ENCODE measurements at places on chromosomes 3 and 15.

DNA sequence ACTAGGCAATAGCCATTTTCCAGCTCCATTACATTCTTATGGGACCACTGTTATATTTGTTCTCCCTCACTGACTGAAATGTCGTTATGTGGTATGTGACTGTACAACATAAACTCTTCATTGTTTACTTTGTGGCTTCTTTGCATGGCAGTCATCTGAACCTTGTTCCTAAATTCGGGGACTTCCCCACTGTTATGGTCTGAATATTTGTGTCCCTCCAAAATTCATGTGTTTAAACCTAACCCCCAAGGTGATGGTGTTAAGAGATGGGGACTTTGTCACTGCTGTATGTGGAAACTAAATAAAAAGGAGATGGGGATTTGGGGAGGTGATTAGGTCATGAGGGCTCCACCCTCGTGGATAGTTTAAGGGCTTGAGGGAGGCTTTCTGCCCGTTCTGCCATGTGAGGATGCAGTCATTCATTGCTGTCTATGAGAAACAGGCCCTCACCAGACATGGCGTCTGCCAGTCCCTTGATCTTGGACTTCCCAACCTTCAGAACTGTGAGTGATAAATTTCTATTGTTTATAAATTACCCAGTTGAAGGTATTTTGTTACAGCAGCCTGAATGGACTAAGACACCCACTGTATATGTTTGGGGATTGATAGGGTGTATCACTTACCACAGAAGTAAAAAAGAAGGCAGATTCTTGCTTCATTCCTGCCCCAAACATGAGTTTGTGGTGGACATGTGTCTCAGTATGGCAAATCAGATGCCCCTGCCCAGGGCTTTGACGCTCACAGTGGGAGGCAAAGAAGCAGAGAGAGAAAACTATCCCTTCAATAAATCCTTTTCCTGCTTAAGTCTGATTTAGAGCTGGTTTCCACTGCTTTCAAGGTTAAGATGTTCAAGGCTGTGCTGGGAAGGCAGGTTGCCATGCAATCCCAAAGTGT lies 138.0 kb upstream of the UBE2E1 start:
- DNase-seq = peak; percentile 42

DNA sequence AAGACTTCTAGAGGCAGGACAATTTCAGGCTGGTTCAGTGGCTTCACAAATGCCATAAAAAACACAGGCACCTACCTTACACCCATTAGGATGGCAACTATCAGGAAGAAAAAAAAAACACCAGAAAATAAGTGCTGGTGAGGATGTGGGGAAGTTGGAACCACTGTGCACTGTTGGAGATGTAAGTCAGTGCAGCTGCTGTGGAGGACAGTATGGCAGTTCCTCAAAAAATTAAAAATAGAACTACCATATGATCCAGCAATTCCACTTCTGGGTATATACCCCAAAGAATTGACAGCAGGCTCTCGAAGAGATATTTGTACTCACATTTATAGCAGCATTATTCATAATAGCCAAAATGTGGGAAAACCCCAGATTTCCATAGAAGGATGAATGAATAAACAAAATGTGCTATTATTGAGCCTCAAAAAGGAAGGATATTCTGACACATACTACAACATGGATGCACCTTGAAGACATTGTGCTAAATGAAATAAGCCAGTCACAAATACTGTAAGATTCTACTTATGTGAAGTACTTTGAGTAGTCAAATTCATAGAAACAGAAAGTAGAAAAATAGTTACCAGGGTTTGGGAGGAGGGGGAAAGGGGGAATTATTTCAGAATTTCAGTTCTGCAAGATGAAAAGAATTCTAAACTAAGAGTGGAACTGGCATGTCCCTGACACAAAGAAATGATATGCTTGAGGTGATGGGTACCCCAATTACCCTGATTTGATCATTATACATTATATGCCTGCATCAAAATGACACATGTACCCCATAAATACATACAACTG lies 40.9 kb downstream of the NR1D2 start:
- DNase-seq = no peak

GRCh38 chr3:176766862-176767261 lies 430.4 kb downstream of the TBL1XR1 start:
- no peak for DNase-seq

DNA sequence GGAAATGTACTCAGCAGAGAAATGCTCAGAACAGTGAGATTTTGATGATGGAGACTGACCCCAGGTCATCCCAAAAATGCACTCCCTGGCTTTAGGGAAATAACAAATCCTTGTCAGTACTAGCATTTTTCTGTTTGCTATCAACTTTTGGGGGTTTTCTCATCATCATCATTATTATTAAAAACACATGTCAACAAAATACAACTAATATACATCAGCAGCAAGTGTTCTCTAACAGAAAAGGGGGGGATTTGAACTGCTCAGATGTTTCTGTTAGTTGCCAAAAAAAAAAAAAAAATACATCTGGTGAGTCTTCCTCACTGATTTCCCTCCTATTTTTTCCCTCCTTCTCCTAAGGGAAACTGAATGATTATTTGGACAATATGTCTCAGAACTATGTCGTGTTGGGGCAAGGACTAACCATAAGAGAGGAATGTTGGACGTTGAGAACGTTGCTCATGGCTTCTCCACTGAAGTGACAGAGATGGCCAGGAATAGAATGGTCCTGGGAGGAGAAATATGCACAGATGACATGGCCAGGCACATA lies 230.0 kb upstream of the MCTP2 start:
- peak; percentile 46 for DNase-seq

DNA sequence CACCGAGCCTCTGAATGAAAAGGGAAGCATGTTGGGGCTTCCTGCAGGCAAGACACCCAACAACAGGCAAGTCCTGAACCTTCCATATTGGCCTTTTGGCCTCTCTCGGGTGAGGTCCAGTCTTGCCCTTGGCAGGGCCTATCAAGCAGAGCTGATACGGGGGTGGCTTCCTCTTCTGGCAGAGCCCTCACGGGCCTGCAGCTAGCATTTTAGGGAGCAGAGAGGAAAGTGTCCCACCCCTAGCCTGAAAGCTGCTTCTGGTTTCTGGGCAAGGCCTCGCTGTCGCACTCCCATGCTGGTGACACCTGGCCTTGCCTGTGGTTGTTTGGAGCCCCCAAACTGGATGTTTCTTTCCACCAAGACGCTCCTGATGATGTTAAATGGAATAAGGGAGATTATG lies 31.8 kb upstream of the CTSH start:
- DNase-seq = no peak

DNA sequence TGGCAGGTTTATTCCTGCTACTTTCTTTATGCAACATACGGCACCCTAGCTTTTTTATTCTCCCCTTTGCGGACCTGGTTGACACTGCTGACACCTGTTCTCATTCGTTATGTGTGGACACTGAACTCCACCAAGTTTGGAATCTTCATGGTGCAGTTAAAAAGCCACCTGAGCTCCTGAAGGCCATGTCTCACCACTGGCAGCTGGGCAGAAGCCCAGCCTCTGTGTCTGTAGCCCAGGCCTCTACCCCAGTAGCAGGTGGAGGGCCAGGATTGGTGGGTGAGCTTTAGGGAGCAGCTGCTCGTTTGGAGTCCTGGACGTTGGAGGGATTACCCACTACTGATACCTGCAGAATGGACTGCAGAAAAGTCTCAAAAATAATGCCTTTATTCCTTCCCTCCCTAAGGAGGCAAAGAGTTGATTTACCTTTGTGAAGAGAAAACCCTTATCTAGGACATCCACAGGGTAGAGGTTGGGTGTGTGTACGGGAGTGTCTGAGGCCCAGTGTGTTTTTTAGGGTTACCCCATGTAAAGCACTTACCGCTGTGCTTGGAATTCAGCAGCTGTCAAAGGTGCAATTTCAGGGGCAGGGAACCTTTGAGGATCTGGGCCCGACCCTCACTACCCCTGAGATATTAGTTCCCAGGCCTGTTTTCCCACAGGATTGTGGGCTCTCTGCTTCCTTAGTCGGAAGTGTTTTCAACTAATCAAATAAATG lies 637 bp upstream of the CCNDBP1 start:
- no peak for DNase-seq

GRCh38 chr3:59463253-59463652 lies 413.4 kb upstream of the CFAP20DC start:
- no peak for DNase-seq

GRCh38 chr3:15064835-15065549 lies at the start of gene MRPS25:
TSS of gene MRPS25 (minus strand) at chr3:15065315. CDS start at chr3:15065194, 121 bp downstream.
- peak; percentile 92 for DNase-seq

GRCh38 chr3:170429050-170429449 lies 10.4 kb downstream of the CLDN11 start:
- no peak for DNase-seq

DNA sequence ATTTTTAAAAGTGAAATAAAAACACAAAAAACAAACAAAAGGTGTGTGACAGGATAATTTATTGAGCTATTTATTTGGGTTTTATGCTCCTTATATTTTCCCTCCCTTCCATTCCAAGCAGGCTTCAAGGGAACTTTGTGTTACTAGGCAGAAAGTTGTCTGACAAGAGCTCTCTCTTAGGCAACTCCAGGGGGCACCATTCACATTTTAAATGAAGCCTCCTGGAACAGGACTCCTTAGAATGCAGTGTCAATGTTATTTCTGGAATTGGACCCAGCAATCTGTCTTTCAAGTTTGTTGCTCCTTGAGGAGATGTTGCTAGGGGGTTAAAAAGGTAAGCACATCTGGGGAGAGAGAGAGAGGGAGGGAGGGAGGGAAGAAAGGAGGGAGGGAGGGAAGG lies 5.4 kb upstream of the RFX7 start:
- DNase-seq = peak; percentile 79

DNA sequence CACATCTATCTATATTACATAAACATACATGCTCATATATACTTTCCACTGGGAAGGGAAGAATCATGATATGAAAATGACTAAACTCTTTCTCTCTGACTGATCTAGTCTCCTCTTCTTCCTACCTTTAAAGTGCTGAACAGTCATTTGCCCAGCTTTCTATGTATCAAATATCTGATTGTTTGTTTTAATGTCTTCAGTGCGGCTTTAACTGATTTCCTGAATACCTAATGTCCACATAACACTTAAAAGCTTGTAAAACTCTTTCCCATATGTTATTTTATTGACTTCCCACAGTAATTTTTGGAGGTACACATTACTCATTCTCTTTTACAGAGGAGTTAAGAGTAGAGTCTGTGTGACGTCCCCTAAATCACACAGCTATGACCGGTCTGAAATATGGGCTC lies 28.2 kb downstream of the CPOX start:
- no peak for DNase-seq

All from fibroblast of mammary gland (primary cell).